Tongue (tissue), 3 donors: ENCODE measurements at places on chromosomes 12 and 14.
A peak's percentile ranks its signal among the peaks of the same experiment; 100 is the strongest.

- no peak for DNase-seq
Observed at GRCh38 chr14:65940056-65940735, 527.7 kb downstream of the FUT8 start.

DNA sequence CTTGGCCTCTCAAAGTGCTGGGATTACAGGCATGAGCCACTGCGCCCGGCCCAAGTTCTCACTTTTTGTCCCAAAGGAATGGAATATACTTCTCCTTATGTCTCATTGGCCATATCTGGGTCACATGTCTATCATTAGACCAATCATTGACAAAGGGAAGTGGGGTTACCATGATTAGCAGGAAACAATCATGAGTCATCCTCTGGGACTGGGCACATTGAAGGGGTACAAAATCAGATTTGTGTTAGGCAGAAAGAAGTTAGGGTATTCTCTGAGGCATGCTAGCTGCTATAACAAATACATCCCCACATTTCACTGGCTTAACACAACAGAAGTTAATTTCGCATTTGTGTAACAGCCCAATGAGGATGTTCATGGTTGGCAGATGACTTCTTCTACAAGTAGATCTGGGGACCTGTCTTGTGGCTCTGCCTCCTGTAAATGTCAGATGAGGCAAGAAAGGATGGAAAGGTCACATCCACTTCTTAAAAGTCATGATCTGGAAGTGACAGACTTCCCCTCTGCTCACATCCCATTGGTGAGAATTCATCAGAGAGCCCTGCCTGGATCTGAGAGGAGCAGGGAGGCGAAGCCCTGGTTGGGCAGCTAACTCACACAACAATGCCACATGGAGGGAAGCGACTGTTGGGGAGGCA lies 3.1 kb downstream of the CCDC63 start:
- no peak for DNase-seq

- no peak for DNase-seq
Observed at GRCh38 chr12:981961-982360, 9.1 kb upstream of the ERC1 start.

- DNase-seq, result no peak
Observed at GRCh38 chr12:27576667-27577347, 52.8 kb downstream of the PPFIBP1 start.

DNA sequence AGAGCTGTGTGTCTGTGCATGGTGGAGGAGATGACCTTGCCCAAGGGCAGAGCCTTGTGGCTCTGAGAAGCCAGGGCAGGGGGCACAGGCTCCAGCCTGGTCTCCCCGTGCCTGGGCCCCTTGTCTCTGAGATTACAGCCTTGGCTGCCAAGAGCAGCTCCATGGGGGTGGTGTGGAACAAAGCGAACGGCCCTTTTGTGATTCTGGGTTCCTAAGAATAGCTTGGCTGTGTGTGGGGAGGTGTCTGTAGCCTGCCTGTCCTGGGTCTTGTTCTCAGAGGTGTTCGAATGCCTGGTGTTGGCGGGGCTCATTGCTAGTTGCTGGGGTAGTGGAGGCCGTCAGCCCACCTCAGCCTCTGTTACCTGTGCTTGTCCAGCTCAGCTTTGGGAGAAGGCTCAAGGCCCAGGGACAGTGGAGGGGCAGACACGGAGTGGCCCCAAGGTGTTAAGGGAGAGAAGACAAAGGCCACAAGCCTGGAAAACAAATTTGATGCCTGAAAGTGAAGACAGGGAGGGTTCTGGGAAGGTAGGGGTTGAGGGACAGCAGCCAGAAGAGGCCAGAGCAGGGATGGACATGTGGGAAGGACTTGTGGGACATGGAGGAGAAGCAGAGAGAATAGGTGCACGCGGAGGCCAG lies 7.4 kb upstream of the MYH7 start:
- DNase-seq, result no peak

DNA sequence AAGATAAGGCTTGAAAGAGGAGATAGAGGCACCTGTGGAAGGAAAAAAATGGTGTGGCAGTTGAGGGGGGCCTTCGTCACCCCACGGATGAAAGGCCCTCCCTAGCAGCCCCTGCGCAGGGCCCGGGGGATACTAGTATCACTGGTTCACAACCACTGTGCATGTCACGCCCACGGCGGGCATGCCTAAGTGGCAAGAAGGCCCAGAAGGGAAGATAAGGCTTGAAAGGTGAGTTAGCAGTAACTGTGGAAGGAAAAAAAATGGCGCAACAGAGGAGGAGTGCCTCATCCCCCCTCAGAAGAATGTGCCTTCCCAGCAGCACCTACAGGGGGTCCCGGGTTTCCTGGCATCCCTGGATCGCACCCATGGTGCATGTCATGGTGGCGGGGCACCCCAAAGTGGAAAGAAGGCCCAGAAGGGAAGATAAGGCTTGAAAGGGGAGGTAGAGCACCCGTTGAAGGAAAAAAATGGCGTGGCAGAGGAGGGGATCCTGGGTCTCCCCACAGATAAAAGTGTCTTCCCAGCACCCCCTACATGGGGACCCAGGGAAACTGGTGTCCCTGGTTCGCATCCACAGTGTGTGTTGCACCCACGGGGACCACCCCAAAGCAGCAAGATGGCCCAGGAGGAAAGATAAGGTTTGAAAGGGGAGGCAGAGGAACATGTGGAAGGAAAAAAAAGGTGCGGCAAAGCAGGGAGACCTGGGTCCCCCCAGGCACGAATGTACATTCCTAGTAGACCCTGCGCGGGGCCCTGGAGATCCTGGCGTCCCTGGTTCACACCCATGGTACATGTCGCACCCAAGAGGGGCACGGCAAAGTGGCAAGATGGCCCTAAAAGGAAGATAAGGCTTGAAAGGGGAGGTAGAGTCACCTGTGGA lies 279.2 kb downstream of the ALG10 start:
- DNase-seq, result no peak

DNA sequence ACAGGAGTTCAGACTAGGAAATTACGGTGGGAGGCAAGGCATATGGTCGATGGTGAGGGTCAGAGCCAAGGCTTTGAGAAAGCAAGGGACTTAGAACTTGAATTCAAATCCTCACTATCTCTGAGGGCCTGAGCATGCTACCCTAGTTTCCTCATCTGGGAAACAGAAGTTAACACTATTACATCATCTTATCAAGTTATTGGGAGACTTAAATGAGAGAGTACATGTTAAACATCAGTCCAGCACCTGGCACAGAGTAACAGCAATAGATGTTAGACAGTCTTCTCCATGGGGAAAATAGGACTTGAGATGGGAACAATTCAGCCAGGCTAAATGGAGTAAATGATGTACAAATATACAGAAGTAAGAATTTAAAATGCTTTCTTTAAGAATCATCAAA lies 38.5 kb downstream of the SLC38A1 start:
- no peak for DNase-seq

DNA sequence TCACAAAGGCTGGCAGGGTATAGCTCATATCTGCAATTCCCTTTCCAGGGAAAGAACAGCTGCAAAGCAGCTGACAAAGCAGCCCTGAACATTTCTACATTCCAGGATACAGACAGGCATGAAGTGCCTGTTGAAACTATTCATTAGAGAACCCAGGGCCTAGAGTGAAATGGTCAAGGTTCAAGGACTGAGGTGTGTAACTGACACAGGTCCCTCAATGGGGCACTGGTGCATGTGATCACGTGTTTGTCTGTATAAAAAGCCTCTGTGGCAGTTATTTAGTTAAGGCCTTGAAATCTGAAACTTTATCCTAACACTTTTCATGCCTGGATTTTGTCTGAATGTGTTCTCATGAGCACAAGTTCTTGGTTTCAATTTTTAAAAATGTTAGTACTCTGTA lies 47.1 kb downstream of the GIT2 start:
- peak; percentile 94 for DNase-seq

DNA sequence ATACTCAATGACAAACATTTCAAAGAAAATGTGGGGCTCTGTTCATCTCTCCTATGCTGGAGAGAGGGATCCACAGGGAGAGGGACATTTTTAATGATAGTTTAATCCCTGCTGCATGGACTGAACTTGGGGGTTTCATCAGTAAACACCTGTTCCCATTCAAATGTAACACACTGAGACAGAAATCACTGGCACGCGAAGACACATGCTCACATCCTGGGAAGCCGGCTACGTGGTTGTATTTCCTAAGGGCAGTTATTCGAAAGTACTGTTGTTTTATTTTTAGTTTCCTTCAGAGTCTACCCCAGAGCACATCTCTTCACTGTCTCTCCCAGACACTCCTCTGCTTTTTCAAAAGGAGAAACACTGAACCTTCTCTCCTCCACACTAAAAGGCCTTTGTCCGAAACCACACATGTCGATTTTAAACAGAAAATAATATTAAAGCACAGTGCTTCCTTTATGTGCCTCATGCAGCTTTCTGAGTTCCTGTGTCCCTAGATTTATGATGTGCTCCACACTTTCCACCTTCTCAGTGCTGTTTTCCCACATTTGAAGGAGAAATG lies 52.8 kb downstream of the PTHLH start:
- DNase-seq, result peak; percentile 3
